ENCODE measurements at places on chromosomes 1 and 21.

- DNase-seq = no peak
Measured at GRCh38 chr1:36322786-36323635, 434 bp downstream of the EVA1B start.

DNA sequence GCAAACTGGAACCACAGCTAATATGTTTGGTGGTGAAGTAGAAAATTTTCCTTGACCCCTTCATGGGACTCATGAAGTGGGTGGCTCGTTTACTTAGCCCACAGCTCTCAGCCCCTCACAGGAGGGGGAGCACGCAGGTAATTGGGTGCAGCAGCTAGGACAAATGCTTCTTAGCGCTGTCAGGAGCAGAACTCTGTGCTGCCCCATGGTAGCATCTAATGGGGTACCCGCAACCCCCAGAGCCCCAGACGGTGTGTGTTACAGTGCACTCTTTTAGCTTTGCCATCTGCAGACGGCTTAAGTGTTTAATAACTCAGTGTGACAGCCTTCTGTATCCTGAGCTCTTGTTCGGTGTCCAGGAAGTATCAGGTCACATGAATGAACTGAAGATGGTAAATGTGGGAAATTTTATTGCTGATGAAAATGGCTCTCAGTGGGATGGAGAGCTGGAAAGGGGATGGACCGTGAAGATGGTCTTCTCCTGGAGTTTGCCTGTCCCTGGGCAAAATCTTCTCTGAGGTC, 189.6 kb upstream of the ZRANB2 start:
- no peak for DNase-seq

GRCh38 chr1:36481091-36481490, 1.6 kb downstream of the CSF3R start:
- no peak for DNase-seq

DNA sequence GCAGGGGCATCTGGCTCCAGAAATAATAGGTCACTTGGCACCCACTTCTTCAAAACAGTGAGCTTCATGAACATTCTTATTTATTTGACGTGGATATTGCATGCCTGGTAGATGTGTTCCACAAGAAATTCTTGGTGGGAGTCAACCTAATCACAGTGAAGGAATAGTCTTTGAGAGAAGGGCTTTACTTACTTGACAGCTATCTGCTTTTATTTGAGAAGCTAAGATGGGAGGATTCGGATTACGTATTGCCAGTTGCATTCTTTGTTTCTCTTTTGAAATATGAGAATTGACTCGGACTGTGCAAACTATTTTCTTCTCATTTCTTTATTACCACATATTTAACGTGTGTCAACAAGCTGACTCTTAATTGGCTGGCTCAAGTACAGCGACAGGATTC, 117.2 kb downstream of the FASLG start:
- DNase-seq = no peak

- DNase-seq = peak; percentile 86
Measured at GRCh38 chr1:56249234-56249633, 330.1 kb downstream of the PLPP3 start.

- peak; percentile 14 for DNase-seq
Measured at GRCh38 chr1:10989095-10989494, 23.4 kb upstream of the TARDBP start.

GRCh38 chr1:29368936-29369932, 132.9 kb downstream of the PTPRU start:
- no peak for DNase-seq

GRCh38 chr1:37634992-37635902, 555 bp upstream of the RSPO1 start:
- no peak for DNase-seq

DNA sequence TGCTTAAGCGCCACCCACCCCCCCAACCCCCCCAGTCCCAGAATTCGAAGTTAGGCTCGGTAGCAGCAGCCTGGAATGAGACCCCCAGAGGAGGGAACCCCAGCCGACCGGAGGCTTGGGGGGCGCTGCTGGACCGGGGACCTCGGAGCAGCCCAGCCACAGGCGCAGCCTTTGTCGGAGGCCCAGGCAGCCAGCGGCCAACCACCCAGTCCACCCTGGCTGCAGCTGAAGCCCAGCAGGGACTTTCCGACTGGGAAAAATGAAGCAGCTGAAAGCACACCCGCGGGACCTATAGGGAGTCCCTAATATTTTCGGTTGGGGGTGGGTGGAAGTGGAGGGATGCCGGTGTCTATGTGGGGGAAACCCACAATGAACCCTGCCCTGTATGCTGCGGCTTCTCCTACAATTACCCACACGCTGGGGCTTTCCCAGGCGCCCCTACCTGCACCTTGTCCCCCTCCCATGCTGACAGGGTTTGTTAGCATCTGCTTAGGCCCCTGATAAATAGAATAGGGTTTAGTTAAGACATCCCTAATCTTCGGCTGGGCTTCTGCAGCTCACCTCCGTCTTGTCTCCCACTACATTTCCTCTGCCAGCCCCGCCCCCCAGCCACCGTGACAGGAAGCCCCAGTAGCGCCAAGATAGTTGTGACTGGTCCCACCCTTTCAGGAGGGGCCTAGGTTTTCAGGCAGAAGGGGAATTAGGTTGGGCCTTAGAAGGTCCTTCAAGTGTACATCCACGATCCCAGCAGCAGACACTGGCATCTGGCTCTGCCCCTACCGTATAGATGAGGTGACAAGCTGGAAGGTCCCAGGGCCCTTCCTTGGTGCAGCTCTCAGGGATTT, 838 bp downstream of the CCDC28B start:
- DNase-seq = peak; percentile 51

DNA sequence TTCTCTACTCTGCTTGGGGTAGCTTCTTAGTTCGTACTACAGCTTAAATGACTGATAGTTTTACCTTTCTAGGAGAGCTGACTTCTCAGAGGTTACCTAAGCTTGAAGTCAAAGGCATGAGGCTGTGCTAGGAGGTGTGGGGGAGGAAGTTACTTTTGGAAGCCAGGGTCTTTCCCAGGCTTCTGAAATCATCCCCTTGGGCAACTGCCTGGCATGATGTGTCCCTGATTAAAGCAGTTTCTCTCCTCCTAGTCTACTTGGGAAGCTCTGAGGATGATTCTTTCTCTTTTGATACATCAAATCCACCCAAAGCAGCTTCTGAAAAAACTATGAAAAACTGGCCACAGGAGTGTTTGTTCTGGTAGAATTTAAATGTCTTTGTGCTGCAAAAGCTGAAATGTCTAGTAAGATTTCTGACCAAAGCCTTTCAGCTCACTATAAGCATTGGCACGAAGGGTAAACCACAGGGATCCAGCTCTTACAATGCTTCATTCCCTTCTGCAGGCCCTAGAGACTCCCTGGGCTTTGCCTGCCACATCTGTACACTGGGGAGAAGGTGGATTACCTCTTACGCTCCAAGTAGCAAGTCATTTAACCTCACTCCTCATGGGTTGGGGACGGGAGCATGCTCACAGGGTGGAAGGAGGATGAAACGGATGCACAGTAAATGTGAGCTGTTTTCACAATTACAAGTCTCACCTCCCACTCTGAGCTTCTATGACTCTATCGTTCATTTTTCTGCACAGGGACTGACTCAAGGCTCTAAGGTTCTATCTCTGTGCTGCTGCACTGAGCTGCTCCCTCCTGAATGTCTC, 59.6 kb downstream of the RUNX1 start:
- DNase-seq = peak; percentile 76

- DNase-seq = peak; percentile 9
Measured at GRCh38 chr1:32619701-32620485, 30.5 kb downstream of the ZBTB8OS start.

DNA sequence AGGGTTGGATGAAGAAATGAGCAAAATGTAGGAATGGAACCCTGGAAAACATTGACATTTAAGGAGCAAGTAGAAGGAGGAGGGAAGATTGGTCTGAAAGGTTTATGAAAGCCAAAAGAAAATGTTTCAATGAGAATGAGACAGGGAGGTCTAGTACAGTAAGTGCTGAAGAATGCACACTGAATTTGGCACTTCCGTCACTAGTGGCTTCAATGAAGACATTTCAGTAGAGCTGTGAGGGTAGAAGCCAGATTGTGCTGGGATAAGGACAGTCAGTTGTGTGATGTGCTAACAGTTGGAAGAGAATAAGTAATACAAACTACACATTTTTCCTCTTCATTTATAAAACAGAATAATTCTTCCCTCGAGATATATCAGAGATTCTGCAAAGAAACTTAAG, 17.1 kb downstream of the THEM4 start:
- DNase-seq = no peak

- DNase-seq = no peak
Measured at GRCh38 chr1:37755290-37755689, 9.6 kb downstream of the EPHA10 start.

GRCh38 chr1:14366091-14367018, 232.1 kb upstream of the KAZN start:
- no peak for DNase-seq

- no peak for DNase-seq
Measured at GRCh38 chr1:36256558-36257374, 32.5 kb downstream of the THRAP3 start.

GRCh38 chr1:109319114-109319513, 12.3 kb upstream of the MYBPHL start:
- DNase-seq = no peak

DNA sequence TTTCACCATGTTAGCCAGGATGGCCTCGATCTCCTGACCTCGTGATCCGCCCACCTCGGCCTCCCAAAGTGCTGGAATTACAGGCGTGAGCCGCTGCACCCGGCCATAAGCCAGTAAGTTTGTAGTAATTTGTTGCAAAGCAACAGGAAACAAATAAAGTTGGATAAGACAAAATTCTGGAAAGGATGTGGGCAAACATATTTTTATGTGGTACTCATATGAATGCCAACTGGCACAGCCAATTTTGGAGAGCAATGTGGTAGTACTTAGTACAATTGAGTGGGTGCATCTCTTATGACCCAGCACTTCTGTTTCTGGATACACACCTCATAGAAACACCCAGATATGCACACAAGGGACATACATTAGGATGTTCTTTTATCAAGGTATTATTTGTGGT, 8.4 kb upstream of the IL12RB2 start:
- DNase-seq = no peak

- no peak for DNase-seq
Measured at GRCh38 chr1:186541003-186541402, 80.1 kb upstream of the PDC start.

DNA sequence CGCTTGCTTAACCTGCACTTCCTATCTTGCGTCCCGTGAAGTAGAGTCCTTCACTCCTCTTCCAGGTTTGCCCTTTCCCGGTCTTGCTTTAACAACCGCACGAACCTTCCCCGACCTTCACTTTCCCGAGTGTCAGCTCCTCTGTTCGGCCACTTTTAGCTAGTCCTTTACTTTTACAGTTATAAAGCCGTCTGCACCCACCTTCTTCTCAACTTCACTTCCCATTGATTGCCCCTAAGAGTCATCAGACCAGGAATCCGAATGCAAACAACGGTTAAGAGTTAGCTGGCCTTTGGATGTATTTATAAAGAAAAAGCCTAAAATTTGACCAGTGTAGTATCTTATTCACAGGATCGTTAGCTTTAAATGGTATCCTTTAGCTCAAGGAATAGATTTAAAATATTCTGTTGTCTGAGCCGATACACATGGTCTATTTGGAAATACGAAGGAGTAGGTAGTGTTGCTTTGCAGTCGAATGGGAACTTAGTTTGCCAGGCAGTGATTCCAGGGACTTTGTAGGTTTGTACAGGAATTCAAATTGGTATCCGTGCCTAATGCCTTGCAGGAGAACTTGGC, 1.4 kb downstream of the PPP2R5A start:
- peak; percentile 25 for DNase-seq

DNA sequence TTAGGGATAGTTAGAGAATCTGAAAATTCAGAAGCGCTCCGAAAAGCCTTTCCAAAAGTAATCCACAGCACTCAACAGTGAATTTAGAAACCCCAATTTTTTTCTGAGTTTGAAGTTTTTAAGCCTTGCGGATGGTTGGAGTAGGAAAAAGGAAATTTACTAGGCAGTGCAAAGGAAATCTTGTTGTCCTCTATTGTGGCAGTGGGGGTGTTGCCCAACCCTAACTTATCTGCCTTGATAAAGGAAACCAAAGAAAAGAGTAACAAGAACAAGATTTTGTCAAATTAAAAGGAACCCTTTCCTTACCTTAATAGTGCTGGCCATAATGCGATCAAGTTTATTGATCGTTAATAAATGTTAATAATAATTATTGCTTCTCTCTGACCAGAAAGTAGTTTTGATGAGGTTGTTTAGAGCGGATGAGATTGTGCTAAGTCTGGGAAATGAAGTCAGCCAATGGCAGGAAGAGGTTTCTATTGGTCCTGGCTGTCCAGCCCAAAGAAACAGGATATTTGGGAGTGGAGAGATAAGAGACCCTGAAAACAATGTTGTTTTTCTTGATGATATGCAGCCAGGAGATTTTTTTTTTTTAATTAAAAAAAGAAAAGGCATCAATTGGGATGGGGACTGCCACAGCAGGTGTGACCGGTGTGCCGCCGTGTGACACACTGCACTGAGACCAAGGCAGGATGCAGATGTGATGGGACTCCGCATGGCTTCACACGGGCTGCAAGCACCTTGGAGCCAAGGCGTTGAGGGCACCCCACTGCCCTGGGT, at the start of gene ERG:
ERG (minus strand) TSS at position 421 of the 777 bp plus-strand sequence; CDS start at position 324, 97 bp downstream.
- no peak for DNase-seq

GRCh38 chr1:2276803-2277580, 48.9 kb downstream of the SKI start:
- DNase-seq = no peak

DNA sequence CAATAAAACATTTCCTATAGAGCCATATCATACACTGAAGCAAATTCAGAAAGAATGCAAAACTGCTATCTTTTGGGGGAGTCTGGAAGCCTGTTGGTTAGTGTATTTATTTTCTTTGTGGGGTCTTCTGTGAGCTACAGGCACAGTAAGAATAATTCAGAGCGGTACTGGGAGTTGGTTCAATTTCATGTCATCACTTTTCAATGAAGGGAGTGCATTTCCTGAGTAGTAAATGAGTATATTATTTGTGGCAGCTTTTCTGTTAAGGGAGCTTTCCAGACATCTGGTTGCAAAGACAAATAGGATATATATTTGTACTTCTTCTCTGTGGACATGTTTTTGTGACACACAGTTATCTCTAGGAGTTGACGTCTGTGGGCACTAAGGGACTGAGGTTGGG, 130.6 kb downstream of the HUNK start:
- DNase-seq = no peak

DNA sequence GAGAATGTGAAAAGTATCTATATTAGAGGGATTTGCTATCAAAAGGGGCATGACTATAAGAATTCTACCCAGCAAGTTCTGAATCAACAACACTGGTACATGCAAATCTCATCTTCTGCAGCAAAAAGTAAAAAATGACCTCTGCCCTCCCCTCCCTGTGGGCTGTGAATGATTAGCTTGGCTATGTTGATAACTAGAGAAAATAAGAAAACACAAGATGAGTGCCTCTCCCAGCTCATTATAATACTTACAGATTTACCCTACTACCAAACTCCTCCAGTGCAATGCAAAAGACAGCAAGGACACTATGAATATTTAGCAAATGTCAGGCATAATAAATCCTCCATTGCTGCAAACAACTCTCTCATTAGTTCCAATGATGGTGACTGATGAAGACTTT, 102.4 kb downstream of the SLC45A1 start:
- no peak for DNase-seq

- DNase-seq = no peak
Measured at GRCh38 chr1:112257043-112257835, 138.8 kb upstream of the CTTNBP2NL start.

Measured in inflammatory macrophage treated with lipopolysaccharide for 1 hour (primary cell).